Epithelial cell of prostate (primary cell): ENCODE measurements at places on chromosomes 3 and 15.

DNA sequence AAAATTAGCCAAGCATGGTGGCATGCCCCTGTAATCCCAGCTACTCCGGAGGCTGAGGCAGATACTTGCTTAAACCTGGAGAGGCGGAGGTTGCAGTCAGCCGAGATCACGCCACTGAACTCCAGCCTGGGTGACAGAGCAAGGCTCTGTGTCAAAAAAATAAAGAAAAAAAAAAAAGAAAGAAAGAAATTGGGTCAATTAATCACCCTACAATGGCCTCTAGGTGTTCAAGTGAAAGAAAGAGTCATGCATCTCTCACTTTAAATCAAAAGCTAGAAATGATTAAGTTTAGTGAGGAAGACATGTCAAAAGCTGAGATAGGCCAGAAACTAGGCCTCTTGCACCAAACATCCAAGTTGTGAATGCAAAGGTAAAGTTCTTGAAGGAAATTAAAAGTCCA, 44.9 kb upstream of the GSK3B start:
- DNase-seq, result no peak

DNA sequence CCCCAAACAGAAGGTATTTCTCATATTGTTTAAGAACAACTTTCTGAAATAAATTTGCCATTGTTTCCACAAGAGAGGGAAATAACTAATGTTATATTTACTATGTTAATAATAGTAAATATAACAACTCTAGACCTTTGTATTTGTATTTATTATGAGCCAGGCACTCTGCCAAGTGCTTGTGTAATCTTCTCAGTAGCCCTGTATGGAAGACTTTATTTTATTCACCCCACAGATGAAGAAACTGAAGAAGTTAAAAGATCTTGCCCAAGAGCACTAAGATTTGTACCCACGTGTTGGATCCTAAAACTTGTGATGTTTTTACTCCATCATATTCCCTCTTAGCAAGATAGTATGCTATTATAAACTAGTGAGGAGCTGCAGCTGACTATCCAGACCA, 12.0 kb upstream of the GNB4 start:
- DNase-seq, result no peak

GRCh38 chr15:31062911-31063310, 38.6 kb downstream of the TRPM1 start:
- DNase-seq, result no peak

GRCh38 chr3:178060407-178060806, 475.8 kb upstream of the KCNMB2 start:
- DNase-seq, result no peak

DNA sequence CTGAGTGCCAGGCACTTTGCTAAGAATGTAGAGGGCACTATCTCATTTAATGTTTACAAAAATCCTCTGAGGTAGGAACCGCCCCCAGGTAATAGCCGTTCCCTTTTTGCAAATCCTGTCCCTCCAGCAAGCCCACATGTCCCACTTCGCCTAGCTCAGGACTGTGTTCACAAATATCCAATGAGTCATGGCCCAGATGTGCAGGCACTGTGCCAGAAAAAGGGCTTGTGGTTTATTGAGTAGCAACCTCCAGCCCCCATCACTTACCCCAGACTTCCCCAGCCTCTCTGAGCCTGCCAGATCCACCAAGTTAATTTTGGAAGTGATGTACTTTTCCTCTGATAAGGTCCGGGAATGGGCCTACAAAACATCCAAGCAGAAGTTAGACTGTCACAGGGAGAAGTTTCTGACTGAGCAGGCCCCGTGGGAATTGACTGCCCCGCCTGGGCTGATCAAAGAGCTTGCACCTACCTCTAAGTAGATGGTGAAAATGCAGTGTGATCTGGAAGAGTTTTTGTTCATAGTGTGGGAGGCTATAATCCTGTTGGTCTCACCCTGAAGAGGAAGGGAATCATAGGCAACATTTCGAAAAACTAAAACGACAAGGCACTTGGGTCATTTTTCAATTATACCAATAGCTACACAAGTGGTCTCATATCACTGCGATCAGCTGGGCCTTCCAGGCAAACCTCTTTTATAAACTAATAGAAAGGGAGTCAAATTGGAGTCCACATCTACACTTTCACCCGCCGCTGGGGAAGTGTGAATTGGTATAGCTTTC, 15.7 kb downstream of the KIF9 start:
- peak; percentile 56 for DNase-seq

- no peak for DNase-seq
Measured at GRCh38 chr3:134650431-134651346, at the start of gene KY. TSS of gene KY (minus strand) at chr3:134651022. CDS start at chr3:134650960, 62 bp downstream.

DNA sequence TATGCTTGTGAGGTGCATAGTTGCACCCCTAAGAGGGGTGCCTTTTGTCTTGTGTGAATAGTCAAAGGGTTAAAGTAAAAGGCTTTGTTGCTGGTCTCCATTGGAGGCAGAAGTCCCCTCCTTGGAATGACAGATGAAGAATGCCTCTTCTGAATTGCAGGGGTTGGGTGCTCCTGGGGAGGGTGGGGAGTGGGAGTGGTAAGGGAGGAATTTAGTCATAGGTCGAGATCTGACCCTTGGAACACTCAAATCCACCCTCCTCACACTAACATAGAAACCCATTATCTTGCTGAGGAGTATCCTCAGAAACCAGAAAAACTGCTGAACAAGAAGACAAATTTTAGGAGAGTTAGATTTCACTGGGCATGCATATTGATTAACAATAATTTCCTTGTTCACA, 4.7 kb downstream of the CTXND1 start:
- no peak for DNase-seq

DNA sequence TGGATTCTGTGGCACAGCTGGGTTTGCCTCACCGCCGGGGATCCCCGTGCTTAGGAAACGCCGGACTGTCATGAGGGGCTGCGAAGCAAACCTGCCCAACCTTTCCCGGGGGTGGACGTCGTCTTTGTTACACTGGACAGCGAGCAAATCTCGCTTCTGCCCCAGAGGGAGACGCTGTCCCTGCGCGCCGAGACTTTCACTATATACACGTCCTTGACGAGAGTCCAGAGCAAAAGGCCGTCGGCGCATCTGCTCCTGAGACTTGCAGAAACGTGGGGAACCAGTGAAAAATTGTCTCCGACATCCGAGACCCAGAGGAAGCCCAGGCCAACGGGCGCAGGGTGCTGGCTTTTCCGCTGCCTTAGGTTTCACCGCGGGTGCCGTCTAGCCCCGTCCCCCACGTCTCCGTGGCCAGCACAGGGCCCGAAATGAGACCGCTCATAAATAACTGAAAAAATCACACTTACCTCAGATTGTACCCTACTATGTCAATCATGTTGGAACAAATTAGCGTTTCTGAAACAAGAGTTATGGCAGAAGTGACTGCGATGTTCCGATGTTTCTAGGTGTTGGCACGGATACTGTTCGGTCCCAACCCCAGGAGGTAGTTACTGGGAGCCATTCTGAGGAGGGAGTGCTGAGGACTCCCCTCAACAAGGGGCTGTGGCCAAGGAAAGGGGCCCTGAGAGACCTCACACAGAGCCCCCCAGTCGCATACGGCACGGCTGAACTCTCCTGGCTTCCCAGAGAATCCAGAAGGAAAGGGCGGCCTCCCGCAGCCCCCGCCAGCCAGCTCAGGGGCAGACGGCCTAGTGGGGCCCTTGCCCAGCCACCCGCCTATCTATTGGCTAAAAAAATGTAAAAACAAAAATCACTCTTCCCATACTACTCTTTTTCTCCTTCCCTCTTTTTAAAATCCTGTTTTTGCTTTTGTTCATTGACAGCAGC, 14.4 kb upstream of the MUC4 start:
- DNase-seq, result no peak

DNA sequence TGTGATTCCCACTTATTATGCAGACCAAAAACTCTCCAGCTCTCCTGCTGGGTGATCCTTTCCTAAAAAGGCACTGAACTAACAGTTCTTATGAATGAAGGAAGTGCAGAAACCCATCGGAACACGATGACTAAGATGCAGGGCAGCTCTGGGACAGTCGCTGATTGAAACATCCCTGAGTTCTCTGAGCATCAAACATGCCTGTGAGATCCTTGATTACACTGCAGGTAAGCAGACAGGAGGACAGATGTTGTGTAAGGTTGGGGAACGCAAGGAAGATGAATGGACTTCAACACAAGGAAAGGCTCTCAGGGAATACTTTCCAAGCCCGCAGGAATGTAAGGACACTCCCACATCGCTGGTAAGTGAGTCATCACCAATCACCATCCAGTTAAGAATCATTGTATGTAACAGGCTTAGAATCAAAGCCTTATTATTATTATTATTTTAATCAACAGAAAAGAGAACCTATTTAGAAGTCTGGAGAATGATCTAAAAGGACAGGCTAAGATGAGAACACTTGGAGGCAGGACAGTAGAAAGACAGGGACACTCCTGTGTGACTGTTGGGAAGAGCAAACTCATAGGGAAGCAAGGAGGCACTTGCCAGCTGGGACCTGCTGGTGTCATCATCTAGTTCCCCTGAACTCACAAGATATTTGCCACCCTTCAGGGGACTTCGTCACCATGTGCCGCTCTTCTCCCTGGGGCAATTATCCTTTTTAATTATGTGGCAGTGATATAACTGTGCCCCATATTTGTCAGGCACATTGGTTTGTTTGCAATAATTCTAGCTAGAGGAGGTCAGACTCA, 26.0 kb downstream of the TMEM158 start:
- peak; percentile 93 for DNase-seq

DNA sequence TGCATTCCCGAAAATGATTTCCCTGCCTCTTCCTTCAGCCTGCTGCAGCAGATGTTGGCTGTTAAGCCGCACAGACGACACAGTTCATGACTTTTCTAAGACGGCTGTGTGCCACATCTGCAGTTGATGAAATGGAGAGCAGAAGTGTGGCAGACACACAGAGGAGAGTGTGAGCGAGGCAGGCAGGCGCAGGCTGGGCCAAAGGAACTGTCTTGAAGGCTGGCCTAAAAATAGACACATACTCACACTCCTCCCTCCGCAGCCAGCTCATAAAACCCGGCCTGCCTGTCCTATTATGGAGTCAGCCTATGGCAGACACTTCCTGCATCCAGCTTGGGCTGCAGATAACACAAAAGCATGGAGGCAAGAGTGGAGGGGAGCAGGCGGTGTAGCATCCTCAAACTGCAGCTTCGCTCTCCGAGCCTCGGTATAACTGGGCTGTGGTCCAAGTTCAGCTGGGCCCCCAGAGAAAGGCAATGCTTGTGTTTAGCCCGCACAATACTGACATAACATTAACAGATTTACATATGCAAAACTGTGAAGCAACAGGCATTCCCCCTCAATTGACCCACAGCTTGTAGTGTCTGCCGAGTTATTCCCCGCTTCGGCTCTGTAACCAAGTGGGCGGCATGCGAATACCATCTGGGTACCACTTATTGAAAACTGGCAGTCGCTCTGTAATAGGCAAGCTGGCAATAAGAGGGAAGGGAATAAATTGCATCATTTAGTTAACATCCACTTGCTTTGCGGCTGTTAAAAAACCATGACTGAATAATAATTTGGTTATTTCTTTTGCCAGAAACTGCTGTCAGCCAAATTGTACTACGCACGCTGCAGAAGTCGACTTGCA, 40.8 kb downstream of the FOXP1 start:
- peak; percentile 51 for DNase-seq

DNA sequence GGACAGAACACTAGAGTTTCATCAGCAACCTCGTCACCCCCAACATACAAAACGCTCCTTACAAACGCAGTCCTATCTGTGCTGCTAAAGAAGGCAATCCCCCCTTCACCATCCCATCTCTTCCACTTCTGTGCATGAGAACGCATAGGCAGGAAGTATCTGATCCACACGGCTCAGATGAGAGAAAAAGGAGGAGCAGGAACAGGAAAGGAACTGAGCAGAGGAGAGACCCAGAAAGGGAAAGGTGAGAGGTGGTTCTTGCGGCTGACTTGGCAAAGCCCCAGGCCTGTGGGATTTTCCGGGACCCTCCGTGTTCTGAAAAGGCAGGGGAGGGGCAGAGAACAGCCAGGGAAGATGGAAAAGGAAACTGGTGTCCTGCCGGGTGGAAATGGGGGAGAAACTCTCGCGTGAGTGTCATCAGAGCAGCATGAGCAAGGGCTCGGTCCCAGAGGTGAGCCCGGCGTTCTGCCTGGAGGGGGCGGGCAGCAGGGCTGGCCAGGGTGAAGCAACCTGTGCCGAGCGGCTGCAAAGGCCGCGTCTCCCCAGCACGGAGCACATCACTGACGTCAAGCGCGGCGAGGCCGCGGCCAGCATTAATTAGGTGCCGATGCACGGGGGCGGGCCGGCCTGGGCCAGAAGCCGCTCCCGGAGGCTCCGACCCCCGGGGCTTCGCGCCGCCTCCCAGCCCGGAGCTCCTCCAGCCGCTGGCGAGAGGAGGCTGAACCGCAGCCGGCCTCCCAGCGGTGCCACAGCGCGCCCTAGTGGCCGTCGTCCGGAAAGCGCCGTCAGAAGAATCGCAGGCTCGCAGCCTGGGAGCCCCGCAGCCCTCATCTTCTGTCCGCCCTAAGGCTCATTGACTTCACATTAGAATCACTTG, 35.8 kb downstream of the CPN2 start:
- peak; percentile 36 for DNase-seq

DNA sequence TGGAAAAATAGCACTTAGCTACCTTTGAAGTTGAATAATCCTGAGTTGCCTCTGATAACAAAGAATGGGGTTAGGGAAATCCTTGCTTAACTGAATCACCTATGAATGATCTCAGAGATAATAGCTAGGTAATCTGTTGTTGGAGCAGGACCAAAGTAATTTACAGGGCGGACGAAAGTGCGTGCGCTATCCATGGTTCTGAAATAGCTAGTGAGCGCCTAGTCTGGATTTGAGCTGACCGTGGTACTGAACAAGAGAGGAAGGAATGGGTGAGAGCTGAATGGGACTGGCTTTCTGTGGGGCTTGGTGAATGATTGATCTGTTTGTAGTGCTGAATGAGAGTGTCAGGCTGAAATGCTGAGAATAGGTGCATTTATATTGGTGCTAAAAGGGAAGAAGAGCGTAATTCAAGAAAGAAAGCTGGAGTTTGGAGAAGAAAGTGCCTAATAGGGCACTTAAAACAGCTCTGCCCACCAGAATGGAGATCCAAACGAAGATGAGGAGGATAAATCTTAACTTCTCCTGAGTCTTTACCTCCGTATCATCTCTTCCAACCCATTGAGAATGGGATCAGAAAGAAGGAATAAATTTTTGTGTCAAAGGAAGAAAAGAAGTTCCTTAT, 10.1 kb downstream of the SCN10A start:
- DNase-seq, result peak; percentile 43

GRCh38 chr15:22963641-22964040, 16.5 kb downstream of the CYFIP1 start:
- DNase-seq, result no peak

GRCh38 chr15:33608714-33609113, 297.9 kb downstream of the RYR3 start:
- no peak for DNase-seq
